Umbilical cord (tissue), 2 donors: ENCODE measurements at places on chromosomes 16 and 17. TPM values are rescaled to one million over a fixed set of nuclear protein-coding genes. Genes with fewer than 3 reads are reported as not detected.

The TNP2 gene
- total RNA-seq, result 5.3 TPM

The TGFB1I1 gene
- total RNA-seq, result 83.3 TPM

The ADCY7 gene
- total RNA-seq, result 29.4 TPM

The EMP2 gene
- total RNA-seq, result 27.0 TPM

The PABPN1L gene
- 1.7 TPM for total RNA-seq

The ITGAD gene
- total RNA-seq, result not detected

The MYH2 gene
- 0.72 TPM for total RNA-seq

The LUC7L gene
- 50.3 TPM for total RNA-seq

The PPL gene
- total RNA-seq, result 32.3 TPM

The BICDL2 gene
- 2.2 TPM for total RNA-seq

The CD300LB gene
- total RNA-seq, result 0.24 TPM

The RAD51C gene
- 32.5 TPM for total RNA-seq

The NATD1 gene
- 4.6 TPM for total RNA-seq

The C1QTNF1 gene
- 41.7 TPM for total RNA-seq

The FBXO39 gene
- total RNA-seq, result 5.5 TPM

The GRIN2A gene
- total RNA-seq, result 5.3 TPM

The ASGR2 gene
- total RNA-seq, result not detected

The TMEM88 gene
- 1.7 TPM for total RNA-seq

The TSR1 gene
- total RNA-seq, result 33.0 TPM

The KCNJ16 gene
- total RNA-seq, result 10.1 TPM

The C16orf92 gene
- 8.9 TPM for total RNA-seq

The TNK1 gene
- 12.8 TPM for total RNA-seq

The CCDC154 gene
- total RNA-seq, result 0.48 TPM

The ELMO3 gene
- total RNA-seq, result not detected

The CMTM2 gene
- total RNA-seq, result not detected

The KRTAP9-8 gene
- total RNA-seq, result not detected

The SALL1 gene
- total RNA-seq, result 1.2 TPM

The CHMP1A gene
- 43.6 TPM for total RNA-seq

The SNX20 gene
- total RNA-seq, result 1.2 TPM

The CA10 gene
- total RNA-seq, result 0.24 TPM

The CTF1 gene
- 2.6 TPM for total RNA-seq

The ODAD4 gene
- total RNA-seq, result not detected

The DGKE gene
- 10.4 TPM for total RNA-seq

The BEAN1 gene
- total RNA-seq, result 22.1 TPM

The TMIGD1 gene
- total RNA-seq, result not detected

The ASGR1 gene
- 1.2 TPM for total RNA-seq

The TP53TG3B gene
- total RNA-seq, result not detected

The GPR142 gene
- 1.2 TPM for total RNA-seq

The DHRS7C gene
- not detected for total RNA-seq

The LDHD gene
- 0.48 TPM for total RNA-seq

The KAT2A gene
- total RNA-seq, result 9.1 TPM

The RRAD gene
- total RNA-seq, result 19.0 TPM

The NR1D1 gene
- 0.48 TPM for total RNA-seq

The PLK1 gene
- total RNA-seq, result 27.4 TPM

The SRL gene
- 1.4 TPM for total RNA-seq
